ENCODE measurements at places on chromosomes 5 and 9.

DNA sequence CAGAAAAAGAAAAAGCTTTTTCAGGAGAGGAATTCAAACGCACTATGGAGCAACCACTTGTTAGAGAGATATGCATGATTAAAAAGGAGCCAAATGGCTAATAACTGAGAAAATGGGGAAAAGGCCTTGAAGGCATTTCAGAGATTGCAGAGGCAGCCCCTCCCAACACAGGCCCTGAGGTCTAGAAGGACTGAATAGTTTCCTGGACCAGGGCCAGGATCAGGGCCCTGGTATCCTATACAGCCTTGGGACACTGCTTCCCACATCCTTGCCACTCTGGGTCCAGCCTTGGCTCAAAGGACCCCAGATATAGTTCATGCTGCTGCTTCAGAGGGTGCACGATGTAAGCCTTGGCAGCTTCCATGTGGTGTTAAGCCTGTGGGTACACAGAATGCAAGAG is 20.7 kb upstream of the FEM1C start:
- DNase-seq: no peak

DNA sequence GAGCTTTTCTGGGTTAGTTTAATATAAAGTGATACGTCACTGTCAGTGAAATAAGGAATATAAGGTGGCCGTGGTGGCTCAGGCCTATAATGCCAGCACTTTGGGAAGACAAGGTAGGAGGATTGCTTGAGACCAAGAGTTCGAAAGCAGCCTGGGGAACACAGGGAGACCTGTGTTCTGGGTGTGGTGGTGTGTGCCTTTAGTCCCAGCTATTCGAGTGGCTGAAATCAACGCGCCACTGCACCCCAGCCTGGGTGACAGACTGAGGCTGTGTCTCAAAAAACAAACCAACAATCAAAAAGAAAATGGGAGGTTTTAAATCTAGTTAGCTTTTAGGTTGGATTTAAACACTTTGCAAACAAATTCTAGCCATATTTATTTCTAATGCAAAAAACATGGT is 53.1 kb downstream of the NSD1 start:
- DNase-seq: no peak

DNA sequence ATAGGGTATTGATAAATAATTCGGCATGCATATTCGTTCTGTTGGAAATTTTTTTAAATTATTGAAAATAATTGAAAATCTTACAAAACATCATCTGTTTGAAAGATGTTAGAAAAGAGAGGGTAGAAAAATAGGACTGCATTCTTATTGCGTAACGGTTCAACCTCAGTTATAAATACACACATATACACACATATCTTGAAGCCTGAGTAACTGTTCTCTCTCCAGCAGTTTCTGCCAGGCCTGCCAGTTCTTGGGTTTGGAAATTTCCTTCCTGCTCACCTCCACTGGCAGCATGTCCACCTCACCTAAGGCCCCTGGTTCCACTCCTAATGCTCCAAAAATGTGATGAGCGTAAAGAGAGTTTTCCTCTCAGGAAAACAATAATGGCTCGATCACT is 9.1 kb downstream of the SPATA31E1 start:
- DNase-seq: no peak

GRCh38 chr5:145130996-145131395 is 704.1 kb downstream of the PRELID2 start:
- DNase-seq: no peak

GRCh38 chr9:93911801-93912554 is 43.2 kb downstream of the BARX1 start:
- no peak for DNase-seq

GRCh38 chr5:139911425-139912120 is 116.0 kb downstream of the PSD2 start:
- no peak for DNase-seq

GRCh38 chr9:32422237-32422806 is 37.9 kb downstream of the ACO1 start:
- DNase-seq: no peak

DNA sequence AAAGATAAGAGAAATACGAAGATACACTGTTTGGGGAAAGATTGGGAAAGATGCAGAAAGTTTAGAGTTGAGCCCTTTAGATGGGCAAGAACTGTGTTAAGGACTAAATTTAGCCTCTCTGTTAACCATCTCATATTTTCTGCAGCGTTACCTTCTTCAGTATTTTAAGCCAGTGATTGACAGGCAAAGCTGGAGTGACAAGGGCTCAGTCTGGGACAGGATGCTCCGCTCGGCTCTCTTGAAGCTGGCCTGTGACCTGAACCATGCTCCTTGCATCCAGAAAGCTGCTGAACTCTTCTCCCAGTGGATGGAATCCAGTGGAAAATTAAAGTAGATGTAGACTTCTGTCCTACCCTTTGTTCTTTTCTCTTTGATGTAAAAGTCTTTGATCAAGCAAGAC is 26.4 kb upstream of the LNPEP start:
- DNase-seq: no peak

- no peak for DNase-seq
These were observed 290.5 kb upstream of the RASA1 start for GRCh38 chr5:86977190-86977589.

GRCh38 chr5:80885396-80886000 is 74.7 kb upstream of the RASGRF2 start:
- DNase-seq: no peak

- no peak for DNase-seq
These were observed 51.6 kb upstream of the RPL26L1 start for GRCh38 chr5:172907657-172908056.

DNA sequence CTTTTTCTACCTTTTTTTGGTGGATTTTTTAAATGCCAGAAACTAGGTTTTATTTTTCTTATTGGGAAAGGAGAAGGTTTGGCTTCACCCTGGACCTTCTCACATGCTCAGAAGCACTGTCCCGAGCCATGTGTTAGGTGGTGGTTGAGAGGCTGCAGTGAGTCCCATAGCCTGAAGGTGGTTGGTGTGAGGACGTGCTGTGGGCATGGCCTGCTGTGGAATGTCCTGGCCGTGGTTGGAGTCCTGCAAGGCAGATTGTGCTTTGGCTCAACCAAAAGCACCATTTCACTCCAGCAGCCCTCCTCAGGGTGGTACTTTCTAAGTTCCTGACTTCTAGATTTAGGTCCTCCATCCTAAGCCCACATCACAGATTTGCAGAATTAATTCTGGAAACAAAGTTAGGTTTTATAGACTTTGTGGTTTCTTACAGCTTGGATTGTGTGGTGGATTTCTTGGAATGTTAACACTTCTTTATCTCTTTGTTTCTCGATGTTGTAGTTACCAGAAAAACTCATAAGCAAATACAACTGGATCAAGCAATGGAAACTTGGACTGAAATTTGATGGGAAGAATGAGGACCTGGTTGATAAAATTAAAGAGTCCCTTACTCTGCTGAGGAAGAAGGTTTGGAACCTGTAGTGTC is 22.6 kb downstream of the OTULIN start:
- DNase-seq: no peak

DNA sequence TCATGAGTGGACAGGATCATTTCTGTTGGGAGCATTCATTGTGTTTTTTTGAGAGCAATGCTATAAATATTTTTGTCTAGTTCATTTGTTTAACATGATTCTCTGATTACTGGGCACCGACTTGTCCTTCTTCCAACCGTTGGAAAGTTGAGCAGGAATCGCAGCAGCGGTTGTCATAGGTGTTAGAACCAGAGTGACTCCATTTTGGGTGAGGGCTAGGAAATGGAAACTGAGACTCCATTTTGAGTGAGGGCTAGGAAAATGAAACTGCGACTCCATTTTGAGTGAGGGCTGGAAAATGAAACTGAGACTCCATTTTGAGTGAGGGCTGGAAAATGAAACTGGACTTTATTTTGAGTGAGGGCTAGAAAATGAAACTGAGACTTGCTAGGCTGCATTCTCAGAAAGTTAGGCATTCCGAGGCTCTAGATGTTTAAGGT is 100.6 kb downstream of the ICE1 start:
- no peak for DNase-seq

GRCh38 chr5:53873235-53873634 is 312.8 kb downstream of the NDUFS4 start:
- no peak for DNase-seq

DNA sequence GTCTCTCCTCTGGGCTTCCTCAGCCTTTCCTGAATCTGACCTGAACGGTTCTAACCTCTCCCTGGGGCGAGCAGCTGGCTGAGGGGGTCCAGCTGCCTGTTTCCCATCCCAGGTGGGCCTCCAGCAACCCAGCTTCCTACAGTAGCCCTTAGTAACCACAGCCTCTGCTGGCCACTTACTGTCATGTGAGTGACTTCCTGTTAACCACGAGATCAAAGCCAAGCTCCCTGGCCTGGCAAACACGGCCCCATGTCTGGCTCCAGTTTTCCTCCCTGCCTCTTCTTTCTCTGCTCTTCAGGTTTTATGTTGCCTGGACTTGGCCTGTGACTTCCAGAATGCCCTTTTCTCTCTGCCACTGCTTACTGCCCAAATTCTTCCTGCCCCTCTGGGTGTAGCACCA is 47.2 kb upstream of the DAB2IP start:
- DNase-seq: no peak

DNA sequence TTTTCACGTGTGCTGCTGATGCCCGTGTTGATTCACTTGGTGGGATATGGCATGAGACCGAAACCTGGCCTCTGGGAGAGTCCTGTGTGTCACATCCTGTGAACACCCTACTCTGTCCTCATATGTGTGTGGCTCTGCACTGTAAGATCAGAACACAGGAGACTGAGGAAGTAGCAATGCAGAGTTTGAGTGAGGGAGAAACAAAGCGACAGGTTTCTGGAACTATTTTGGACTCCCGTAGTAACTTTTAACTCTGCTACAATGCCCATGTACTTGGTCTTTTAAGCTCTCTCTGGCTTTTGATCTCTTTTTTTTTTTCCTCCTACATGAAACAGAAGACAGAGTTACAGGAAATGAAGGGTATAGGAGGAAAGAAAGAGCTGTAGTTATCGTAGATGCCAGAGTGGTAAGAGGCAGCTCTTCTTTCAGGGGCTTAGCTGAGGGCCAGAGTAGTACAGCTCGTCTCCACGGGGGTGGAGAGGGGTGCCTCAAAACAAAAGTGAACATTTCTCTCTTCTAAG is 26.6 kb downstream of the GRAMD2B start:
- DNase-seq: no peak

GRCh38 chr9:135726138-135726853 is 24.3 kb downstream of the KCNT1 start:
- DNase-seq: no peak

DNA sequence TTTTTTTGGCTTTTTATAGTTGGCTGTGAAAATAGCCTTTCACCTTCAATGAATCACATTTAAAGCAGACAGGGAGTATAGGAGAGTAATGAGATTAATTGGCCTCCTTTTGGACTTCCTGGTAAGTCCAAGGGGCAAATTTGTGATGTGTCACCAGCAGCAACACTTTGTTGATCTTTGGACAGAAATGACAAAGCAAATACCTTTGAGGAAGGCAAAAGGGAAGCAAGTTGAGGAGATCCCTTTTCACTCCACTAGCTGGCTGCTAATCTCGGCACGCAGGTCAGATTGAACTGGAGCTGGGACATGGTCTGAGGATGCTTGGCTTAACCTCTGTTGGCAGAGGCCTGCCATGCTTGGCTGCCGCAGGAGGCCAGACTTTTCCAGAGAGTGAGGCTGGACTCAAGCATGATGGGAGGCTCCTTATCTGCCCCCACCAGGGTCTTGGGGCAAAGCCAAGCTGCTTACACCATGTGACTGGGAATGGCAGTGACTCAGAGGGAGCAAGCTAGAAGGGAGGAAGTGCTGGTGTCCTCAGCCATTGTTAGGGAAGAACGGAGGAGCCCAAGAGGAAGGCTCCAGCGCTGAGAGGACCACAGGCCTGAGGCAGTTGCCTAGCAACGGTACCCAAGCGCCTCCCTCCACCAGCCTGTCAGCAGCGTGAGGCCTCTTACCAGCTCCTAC is 174.5 kb upstream of the MAP1B start:
- DNase-seq: no peak

GRCh38 chr9:105087910-105088898 is 156.2 kb upstream of the SLC44A1 start:
- DNase-seq: no peak

DNA sequence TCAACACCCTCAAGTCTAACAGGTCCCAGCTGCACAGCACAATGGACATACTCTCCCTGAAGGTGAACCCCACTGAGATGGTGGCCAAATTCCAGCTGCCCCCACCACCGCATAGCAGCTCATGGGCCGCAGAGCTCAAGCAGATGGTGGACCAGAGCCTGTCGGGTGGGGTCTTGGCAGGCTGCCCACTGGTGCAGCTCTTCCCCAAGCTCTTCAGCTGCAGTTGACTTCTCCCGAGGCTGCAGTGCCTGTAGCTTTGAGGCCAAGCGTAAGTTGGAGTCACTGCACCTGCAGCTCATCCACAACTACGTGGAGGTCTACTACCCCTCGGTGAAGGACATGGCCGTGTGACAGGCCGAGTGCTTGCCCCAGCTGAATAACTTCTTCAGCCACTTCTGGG is 56.6 kb upstream of the SPTLC1 start:
- no peak for DNase-seq

GRCh38 chr5:55924744-55925143 is 70.0 kb downstream of the IL6ST start:
- no peak for DNase-seq

DNA sequence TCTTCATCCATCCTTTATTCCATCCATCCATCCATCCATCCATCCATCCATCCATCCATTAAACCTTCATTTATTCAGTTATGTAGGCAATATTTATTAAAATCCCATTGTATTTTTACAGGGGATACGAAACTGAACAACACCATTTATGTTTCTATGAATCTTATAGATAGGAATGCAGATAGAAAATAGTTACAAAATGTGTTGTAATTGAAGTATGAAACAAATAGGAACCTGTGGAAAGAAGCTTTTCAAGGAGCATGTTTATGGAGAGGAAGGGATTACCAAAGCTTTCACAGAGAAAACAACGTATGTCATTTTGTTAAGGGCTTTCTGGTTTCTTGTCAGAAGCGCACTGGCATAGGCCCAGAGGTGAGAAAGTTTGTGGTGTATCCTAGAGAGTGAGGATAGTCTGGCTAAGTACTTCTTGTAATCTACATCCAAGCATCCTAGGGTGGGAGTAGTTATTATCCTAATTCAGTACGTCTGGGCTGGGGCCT is 184.0 kb downstream of the CNTLN start:
- no peak for DNase-seq

- DNase-seq: no peak
These were observed 1085.2 kb upstream of the ARRDC3 start for GRCh38 chr5:92468295-92468694.

DNA sequence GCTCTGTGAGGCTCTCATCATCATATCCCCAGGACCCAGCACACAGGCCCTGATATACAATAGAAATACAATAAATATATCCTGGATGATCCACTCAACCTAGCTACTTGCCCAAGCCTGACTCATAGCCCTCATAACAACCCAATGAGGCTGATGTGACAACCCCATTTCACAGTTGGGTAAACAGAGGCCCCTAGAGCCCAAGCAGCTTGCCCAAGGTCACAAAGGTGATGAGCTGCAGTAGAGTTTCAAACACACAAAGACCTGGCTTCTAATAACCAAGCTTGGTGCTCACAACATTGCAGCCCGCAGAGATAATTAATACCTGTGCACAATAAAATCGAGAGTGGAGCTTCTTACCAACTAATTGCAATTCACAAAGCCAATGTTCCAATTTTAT is 3.2 kb upstream of the AKNA start:
- DNase-seq: no peak

Data from activated CD4-positive, CD25-positive, alpha-beta regulatory T cell (primary cell).